ENCODE measurements at places on chromosomes 16 and 17.

DNA sequence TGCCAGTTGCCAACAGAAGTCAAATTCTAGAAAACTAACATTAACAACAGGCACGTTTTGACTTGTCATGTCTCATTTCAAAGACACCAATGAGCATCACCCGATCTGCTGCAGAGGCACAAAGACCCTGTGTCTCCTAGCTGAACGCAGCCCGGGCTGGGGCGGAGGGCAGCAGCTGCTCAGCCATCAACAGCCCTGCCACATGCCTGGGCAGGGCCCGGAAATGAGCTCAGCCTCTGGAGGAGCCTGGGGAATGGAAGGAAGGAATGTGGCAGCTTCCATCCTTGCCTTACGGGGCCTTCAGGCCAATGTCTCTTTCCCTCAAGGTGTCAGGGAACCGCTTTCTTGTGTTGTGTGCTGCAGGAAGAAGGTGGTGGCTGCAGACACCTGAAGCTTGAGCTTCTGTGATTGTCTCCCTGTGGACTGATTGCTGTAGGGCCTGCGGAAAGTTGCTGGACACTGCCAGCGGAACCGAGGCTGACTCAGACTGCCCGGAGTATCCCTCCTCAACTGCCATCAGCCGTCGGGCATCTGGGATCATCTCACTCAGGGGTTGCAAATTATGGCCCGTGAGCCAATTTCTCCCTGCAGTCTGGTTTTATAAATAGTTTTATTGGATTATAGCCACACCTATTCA, 7.3 kb downstream of the CDH13 start:
- H3K36me3 ChIP-seq, result no peaks in the 10 kb centered on the region
- no peak overlapping the region for H3K27ac ChIP-seq
- H3K27me3 ChIP-seq, result no peaks in the 10 kb centered on the region
- H3K4me3 ChIP-seq, result no peak overlapping the region

DNA sequence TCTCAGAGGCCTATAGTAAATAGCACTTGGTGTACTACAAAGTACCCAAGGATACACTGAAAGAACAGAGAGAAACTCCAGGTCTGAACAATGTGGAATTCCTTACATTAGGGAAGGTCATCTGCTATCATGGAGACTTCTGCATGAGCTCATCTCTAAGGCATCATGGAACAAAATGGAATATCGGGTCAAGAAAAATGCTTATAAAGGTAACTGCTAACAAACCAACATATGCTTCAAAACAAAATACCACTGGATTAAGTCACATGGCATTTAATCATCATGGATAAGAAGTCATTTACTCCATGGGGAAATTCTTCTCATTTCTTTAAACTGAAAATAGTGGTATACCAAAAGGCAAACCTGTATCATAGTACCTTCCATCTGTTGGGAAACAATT, 34.2 kb downstream of the TXNDC11 start:
- no peak overlapping the region for H3K4me3 ChIP-seq
- H3K27me3 ChIP-seq, result no peaks in the 10 kb centered on the region
- H3K36me3 ChIP-seq, result no peaks in the 10 kb centered on the region
- H3K27ac ChIP-seq, result no peak overlapping the region
- DNase-seq, result no peak

DNA sequence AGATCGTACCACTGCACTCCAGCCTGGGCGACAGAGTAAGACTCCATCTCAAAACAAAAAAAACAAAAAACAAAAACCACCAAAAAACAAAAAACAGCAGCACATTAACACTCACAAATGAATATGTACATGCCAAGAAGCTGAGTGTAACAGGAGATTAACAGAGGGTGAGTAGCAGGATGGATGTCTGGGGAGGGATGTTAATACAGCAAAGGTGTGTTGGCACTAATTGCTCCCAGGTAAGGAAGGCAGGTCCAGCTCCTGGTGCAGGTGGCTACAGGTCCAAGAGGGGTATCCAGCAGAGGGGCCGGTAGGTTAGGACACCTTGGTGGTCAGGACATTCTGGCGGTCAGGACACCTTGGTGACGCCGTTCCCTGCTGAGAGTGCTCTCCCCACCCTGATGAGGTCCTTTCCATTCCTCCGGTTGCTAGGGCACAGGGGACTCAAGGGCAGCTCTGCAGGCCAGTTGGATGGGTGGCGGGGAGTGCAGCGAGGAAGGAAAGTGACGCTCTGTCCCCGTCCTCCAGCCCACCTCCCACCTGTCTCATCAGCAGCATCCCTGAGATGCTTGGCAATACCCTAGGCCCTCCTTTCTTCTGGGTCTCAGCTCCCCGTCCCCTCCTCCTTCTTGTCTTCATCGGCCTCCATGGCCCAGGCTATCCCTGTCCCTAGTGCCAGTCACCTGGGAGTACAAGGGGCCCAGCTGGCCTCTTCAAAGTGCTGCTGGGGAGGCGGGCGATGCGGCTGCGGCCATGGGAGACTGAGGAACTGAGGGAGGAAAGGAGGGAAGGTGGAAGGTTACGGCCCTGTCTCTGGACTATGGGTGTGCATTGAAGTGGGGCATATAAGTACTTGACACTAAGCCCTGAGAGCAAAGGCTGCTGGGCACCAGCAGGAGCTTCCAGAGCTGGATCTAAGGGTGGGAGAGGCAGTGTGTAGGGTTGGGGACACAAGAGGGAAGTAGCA, 10.7 kb upstream of the GFAP start:
- H3K27me3 ChIP-seq, result no peaks in the 10 kb centered on the region
- H3K36me3 ChIP-seq, result peaks cover 24% of the 10 kb centered on the region
- H3K4me3 ChIP-seq, result no peak overlapping the region
- no peak overlapping the region for H3K27ac ChIP-seq
- DNase-seq, result no peak

DNA sequence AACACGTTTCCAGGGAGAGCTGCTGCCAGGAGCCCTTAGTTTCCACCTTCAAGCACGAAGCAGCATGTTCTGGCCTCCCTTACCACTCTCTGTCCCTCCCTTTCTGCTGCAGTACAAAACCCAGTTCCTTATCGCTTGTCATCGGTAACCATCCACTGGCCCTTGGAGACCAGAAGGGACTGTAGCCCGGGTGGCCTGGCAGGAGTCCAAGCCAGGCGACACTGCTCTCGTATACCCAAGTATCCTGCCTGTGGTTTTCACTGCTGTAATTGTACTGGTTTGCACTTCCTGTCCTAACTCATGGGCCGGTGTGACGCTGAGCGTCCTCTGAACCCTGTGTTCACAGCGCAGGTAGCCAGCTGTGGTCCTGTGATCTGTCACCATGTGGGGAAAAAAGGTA, 81.1 kb downstream of the MAF start:
- H3K4me1 ChIP-seq, result no peaks in the 10 kb centered on the region
- H3K27me3 ChIP-seq, result no peaks in the 10 kb centered on the region
- DNase-seq, result no peak

All from mesendoderm (in vitro differentiated cells).